Endodermal cell (in vitro differentiated cells): ENCODE measurements at places on chromosomes 7 and 10. TPM values are rescaled to one million over a fixed set of nuclear protein-coding genes. Genes with fewer than 3 reads are reported as not detected.
A peak's percentile ranks its signal among the peaks of the same experiment; 100 is the strongest.

DNA sequence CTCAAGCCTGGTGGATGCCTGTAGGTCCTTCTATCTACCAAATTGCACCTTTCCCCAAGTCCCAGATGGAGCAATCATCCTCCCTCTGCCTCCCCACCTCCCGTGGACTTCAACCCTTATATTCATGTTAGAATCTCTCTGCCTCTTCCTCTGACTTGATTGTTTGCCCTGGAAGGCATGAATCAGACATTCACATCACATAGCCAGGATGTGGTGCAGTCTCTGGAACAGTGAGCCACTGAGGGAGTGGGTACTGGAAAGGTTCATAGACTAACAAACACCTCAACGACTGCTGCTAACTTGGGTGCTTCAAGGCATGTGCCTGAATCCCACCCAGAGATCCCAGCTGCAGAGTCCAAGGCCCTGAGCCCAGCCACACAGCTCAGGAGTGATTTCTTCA is 494.0 kb downstream of the TNS3 start:
- no peak for DNase-seq
- H3K27me3 ChIP-seq = peaks cover 8% of the 10 kb centered on the region
- no peak overlapping the region for H3K4me3 ChIP-seq

DNA sequence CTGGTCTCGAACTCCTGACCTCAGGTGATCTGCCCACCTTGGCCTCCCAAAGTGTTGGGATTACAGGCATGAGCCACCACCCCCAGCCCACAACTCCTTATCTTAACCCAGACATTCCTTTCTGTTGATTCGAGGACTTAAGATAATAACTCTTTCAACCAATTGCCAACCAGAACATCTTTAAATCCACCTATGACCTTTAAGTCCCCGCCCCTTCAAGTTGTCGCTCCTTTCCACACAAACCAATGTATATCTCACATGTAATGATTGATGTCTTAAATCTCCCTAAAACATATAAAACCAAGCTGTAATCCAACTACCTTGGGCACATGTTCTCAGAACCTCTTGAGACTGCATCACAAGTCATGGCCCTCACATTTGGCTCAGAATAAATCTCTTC is 7.8 kb upstream of the ANKRD2 start:
- DNase-seq = no peak
- peaks cover 8% of the 10 kb centered on the region for H3K36me3 ChIP-seq
- no peak overlapping the region for H3K27ac ChIP-seq
- H3K27me3 ChIP-seq = no peaks in the 10 kb centered on the region

- no peaks in the 10 kb centered on the region for H3K27me3 ChIP-seq
- H3K4me3 ChIP-seq = no peak overlapping the region
- no peak for DNase-seq
- H3K27ac ChIP-seq = no peak overlapping the region
These were observed 231.6 kb downstream of the GRM8 start for GRCh38 chr7:127021019-127021738.

GRCh38 chr7:134613623-134614347 is 32.9 kb upstream of the BPGM start:
- no peak overlapping the region for H3K27ac ChIP-seq
- H3K36me3 ChIP-seq = no peaks in the 10 kb centered on the region
- H3K27me3 ChIP-seq = peaks cover 20% of the 10 kb centered on the region
- H3K4me3 ChIP-seq = no peak overlapping the region
- H3K4me1 ChIP-seq = no peaks in the 10 kb centered on the region

- H3K4me1 ChIP-seq = no peaks in the 10 kb centered on the region
- no peak overlapping the region for H3K4me3 ChIP-seq
- no peak for DNase-seq
- no peak overlapping the region for H3K27ac ChIP-seq
These were observed 1066.3 kb downstream of the CNTNAP2 start for GRCh38 chr7:147182874-147183273.

- no peaks in the 10 kb centered on the region for H3K36me3 ChIP-seq
- H3K4me1 ChIP-seq = peaks cover 3% of the 10 kb centered on the region
- H3K4me3 ChIP-seq = no peak overlapping the region
- no peak for DNase-seq
These were observed 31.2 kb downstream of the TOMM7 start for GRCh38 chr7:22791204-22792158.

DNA sequence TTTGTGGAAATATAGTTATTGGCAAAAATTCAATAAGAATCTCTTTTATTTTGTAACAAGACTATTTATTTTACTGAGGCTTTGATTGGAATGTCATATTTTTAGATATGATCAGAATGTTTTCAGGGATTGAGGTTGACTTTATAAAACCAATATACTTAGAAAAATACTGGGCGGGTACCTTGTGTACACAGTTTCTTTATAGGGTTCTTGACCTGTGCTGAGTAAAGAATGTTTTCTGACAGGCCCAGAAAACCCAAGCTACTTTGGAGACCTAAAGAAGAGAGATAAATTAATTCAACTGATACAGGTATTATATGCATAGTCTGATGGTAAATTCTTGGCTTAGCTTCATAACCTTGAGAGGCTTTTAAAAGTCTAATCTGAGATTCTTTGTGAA is 23.9 kb upstream of the SPAM1 start:
- H3K36me3 ChIP-seq = no peaks in the 10 kb centered on the region
- H3K27ac ChIP-seq = no peak overlapping the region
- H3K4me3 ChIP-seq = no peak overlapping the region
- no peaks in the 10 kb centered on the region for H3K27me3 ChIP-seq
- H3K4me1 ChIP-seq = no peaks in the 10 kb centered on the region

DNA sequence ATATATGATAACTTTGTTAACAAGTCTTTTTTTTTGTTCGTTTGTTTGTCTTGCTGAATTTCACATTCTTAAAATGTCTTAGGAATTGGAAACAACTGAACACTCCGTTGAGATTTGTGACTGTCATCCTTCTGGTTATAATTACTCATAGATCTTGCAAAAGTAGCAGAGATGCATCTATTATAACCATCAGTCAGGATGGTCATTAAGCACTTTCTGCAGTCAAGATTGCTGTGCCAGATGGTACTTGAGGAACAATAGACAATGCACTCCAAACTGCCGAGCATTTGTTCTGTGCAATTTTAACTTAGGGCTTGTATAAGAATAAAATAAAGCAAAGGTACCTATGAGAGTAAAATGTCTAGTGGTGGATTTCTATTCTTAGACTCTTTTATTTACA is 710.1 kb upstream of the KCND2 start:
- no peaks in the 10 kb centered on the region for H3K4me1 ChIP-seq
- DNase-seq = no peak
- no peaks in the 10 kb centered on the region for H3K27me3 ChIP-seq
- H3K4me3 ChIP-seq = no peak overlapping the region

- no peak overlapping the region for H3K27ac ChIP-seq
- no peaks in the 10 kb centered on the region for H3K4me1 ChIP-seq
- no peaks in the 10 kb centered on the region for H3K27me3 ChIP-seq
- H3K4me3 ChIP-seq = no peak overlapping the region
- DNase-seq = no peak
These were observed 231.6 kb upstream of the FOXK1 start for GRCh38 chr7:4450483-4450882.

- DNase-seq = peak; percentile 59
- no peaks in the 10 kb centered on the region for H3K27me3 ChIP-seq
- peaks cover 26% of the 10 kb centered on the region for H3K4me1 ChIP-seq
- H3K36me3 ChIP-seq = peaks cover 10% of the 10 kb centered on the region
- peak overlapping the region; percentile 89 for H3K4me3 ChIP-seq
- H3K27ac ChIP-seq = peak overlapping the region; percentile 88
These were observed 6.7 kb downstream of the SKIDA1 start for GRCh38 chr10:21518641-21519396.

GRCh38 chr10:79144351-79145173 is 75.8 kb downstream of the ZMIZ1 start:
- H3K4me1 ChIP-seq = peaks cover 11% of the 10 kb centered on the region
- peaks cover 38% of the 10 kb centered on the region for H3K36me3 ChIP-seq
- H3K4me3 ChIP-seq = no peak overlapping the region
- H3K27me3 ChIP-seq = no peaks in the 10 kb centered on the region

DNA sequence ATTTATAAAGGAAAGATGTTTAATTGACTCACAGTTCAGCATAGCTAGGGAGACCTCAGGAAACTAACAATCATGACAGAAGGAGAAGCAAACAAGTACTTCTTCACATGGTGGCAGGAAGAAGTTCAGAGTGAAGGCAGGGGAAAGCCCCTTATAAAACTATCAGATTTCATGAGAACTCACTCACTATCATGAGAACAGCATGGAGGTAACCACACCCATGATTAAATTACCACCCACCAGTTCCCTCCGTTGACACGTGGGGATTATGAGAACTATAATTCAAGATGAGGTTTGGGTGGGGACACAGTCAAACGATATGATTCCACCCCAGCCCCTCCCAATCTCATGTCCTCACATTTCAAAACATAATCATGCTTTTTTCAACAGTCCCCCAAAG is 124.2 kb upstream of the PCGF5 start:
- no peaks in the 10 kb centered on the region for H3K27me3 ChIP-seq
- H3K27ac ChIP-seq = no peak overlapping the region
- H3K4me1 ChIP-seq = no peaks in the 10 kb centered on the region
- no peak overlapping the region for H3K4me3 ChIP-seq
- H3K36me3 ChIP-seq = no peaks in the 10 kb centered on the region

GRCh38 chr7:142808461-142808801 is 37.7 kb downstream of the PRSS2 start:
- no peaks in the 10 kb centered on the region for H3K27me3 ChIP-seq
- peaks cover 12% of the 10 kb centered on the region for H3K4me1 ChIP-seq
- H3K36me3 ChIP-seq = no peaks in the 10 kb centered on the region
- H3K27ac ChIP-seq = no peak overlapping the region

GRCh38 chr10:49653273-49653929 is 26.1 kb upstream of the C10orf53 start:
- H3K4me3 ChIP-seq = no peak overlapping the region
- DNase-seq = peak; percentile 22
- no peaks in the 10 kb centered on the region for H3K4me1 ChIP-seq
- no peaks in the 10 kb centered on the region for H3K27me3 ChIP-seq
- H3K27ac ChIP-seq = no peak overlapping the region

- H3K27ac ChIP-seq = no peak overlapping the region
- H3K4me1 ChIP-seq = no peaks in the 10 kb centered on the region
- H3K4me3 ChIP-seq = no peak overlapping the region
- no peaks in the 10 kb centered on the region for H3K36me3 ChIP-seq
- no peaks in the 10 kb centered on the region for H3K27me3 ChIP-seq
- DNase-seq = no peak
These were observed 355.1 kb upstream of the MKI67 start for GRCh38 chr10:128481152-128481840.

DNA sequence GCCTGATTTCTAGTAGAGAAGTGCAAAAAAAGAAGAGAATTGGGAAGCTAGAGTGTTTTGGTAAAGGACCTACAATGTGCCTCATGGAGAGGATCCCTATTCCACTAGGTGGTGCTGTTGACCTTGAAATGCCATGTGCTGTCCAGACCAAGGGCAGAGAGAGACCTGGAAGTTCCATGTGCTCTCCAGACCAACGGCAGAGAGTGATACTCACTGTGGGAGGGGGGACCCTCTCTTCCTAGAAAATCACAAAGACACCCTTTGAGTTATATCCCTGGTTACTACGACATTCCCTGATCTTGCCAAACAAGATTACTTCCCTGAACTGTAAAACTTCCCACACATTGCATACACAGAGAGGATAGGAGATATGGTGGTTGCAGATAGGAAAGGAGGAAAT is 212.7 kb upstream of the ZNF804B start:
- peak; percentile 83 for DNase-seq
- H3K27ac ChIP-seq = no peak overlapping the region
- H3K4me3 ChIP-seq = no peak overlapping the region
- no peaks in the 10 kb centered on the region for H3K27me3 ChIP-seq
- H3K4me1 ChIP-seq = no peaks in the 10 kb centered on the region
- no peaks in the 10 kb centered on the region for H3K36me3 ChIP-seq

DNA sequence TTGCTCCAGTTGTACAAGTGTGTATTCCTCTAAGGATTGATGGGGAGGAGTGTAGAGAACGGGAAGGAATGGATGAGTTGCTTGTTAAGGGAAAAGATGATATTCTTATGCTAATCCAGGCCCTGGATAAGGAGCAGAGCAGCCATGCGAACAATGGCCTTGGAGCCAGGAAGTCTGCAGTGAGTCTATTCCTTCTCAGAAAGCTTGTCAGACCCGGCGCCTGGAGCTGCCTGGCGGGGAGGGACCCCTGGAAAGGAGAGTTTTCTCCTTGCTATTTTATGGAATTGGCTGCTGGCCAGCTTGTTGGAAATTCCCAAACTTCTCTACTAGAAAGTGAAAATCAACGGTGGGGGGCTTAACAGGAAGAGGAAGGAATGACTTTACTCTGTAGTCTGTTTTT is 89.1 kb downstream of the MMRN2 start:
- peaks cover 15% of the 10 kb centered on the region for H3K4me1 ChIP-seq
- H3K36me3 ChIP-seq = peaks cover 7% of the 10 kb centered on the region
- peak overlapping the region; percentile 30 for H3K4me3 ChIP-seq
- H3K27me3 ChIP-seq = no peaks in the 10 kb centered on the region
- peak; percentile 94 for DNase-seq
- H3K27ac ChIP-seq = peak overlapping the region; percentile 81

GRCh38 chr10:43134126-43134905 is 3.9 kb upstream of the CSGALNACT2 start:
- DNase-seq = no peak
- no peaks in the 10 kb centered on the region for H3K27me3 ChIP-seq
- H3K36me3 ChIP-seq = no peaks in the 10 kb centered on the region
- no peaks in the 10 kb centered on the region for H3K4me1 ChIP-seq

DNA sequence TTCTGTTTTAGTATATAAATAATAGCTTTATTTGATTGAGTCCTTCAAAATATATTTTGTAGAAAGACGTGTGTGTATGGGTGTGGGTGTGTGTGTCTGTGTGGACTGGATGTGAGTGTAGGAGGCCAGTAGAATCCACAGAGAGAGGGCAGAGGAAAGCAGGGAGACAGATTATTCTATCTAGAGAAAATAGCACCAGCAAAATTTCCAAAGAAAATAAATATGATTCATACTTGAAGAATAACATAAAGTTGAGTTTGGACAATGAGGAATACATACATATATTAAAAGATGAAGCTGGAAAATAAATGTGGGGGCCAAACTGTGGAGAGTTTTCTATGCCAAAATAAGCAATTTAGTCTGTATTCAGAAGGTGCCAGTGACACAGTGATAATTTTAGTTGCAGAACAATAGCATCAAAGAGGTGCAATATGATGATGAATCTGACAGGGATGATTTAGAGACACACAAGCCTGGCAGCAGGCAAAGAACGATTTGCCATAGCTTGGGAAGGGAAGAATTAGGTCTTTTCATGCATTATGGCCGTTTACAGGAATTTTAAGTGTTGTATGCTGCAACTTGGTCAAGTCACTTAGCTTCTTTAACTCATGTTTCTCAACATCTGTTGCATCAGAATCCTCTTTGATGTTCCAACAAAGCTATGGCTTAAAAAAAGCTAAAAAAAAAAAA is 121.3 kb downstream of the SEMA3A start:
- no peaks in the 10 kb centered on the region for H3K4me1 ChIP-seq
- no peak overlapping the region for H3K27ac ChIP-seq
- H3K36me3 ChIP-seq = peaks cover 12% of the 10 kb centered on the region

DNA sequence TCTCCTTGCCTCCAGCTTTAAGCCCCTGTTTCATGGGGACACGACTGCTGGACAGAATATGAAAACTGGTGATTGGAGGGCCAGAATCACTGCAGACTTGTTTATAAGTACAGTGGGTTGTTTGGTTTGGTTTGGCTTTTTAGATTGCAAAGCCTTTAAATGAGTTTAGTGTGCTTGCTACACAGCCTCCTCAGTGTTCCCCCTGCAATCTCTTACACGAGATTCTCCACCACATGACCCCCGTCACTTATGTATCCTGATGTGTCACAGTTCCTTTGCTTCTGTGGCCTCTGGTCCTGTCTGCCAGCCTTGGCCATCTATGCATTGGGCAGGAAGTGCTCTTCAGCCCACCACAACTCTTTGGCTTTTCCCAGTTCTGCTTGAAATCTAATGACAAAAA is 103.7 kb upstream of the ANKRD1 start:
- no peaks in the 10 kb centered on the region for H3K4me1 ChIP-seq
- no peak for DNase-seq
- no peak overlapping the region for H3K4me3 ChIP-seq
- no peak overlapping the region for H3K27ac ChIP-seq
- H3K27me3 ChIP-seq = peaks cover 6% of the 10 kb centered on the region

Gene C10orf62
- total RNA-seq = not detected in 3 replicates

Gene NPC1L1
- 2.7 to 3.1 TPM (median 2.9 TPM) in 3 replicates for total RNA-seq

Gene RNF32
- total RNA-seq = 1.1 and 1.3 TPM in 2 replicates
